ENCODE measurements at places on chromosomes 11 and 22.

DNA sequence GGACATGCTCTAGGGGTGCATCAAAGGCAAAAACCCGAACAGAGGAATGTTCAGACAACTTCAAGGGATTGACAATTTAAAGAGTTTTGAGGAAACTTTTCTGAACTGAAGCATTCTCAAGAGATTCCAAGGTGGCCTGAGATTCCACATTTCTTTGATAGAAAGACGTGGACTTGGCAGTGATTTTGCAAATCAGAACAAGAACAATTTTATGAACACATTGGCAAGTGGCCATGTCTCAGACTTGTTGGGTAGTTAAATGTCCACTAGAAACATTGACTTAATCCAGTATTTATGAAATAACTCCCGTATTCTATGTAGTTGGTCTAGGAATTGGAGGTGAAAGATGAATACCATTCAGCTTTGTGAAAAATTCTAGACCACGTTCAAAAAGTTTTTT, 13.8 kb downstream of the NCAM1 start:
- DNase-seq, result no peak

DNA sequence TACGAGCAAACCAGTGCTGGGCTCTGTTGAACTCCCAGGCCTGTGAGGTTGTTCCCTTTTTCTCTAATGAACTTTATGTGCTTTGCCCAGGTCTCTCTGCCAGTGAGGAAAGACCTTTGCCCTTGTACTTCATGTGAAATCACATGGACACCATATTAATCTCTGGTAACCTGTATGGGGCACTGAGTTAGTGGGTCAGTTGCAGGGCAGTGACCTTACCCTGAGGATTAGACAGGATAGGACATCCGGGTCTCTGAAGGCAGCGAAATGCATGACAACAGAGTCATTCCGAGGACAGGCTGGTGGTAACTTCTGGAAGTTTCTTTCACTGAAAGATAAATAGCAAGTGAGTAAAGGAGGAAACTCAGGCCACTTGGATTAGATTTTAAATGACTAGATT, 93.7 kb downstream of the ZBTB16 start:
- DNase-seq, result no peak

- no peak for DNase-seq
These were observed at the start of gene LGALS12 for GRCh38 chr11:63505857-63506528. TSS of gene LGALS12 (plus strand) at chr11:63506084. CDS start at chr11:63506459, 375 bp downstream.

- no peak for DNase-seq
These were observed 6.0 kb upstream of the MALAT1 start for GRCh38 chr11:65492637-65493366.

DNA sequence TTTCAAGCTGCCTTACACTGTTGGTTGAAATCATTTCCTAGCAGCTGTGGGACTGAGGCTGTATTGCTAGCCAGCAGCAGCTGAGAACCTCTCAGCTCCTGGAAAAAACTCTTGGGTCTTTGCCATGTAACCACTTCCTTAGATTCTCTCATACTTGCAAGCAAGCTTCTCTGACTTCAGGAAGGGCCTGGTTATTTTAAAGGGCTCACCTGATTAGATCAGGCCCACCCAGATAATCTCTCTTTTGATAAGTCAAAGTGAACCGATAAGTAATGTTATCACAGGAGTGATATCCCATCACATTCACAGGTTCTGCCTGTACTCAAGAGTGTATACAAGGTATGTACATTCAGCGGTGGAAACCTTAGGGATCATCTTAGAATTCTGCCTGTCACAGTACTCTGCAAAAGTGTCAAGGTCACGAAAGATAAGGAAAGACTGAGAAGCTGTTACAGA, 7.4 kb upstream of the CLPB start:
- no peak for DNase-seq

- peak; percentile 28 for DNase-seq
These were observed 889 bp upstream of the DMC1 start for GRCh38 chr22:38570779-38571364.

- DNase-seq, result no peak
These were observed 303.6 kb downstream of the SBF2 start for GRCh38 chr11:9990221-9990973.

DNA sequence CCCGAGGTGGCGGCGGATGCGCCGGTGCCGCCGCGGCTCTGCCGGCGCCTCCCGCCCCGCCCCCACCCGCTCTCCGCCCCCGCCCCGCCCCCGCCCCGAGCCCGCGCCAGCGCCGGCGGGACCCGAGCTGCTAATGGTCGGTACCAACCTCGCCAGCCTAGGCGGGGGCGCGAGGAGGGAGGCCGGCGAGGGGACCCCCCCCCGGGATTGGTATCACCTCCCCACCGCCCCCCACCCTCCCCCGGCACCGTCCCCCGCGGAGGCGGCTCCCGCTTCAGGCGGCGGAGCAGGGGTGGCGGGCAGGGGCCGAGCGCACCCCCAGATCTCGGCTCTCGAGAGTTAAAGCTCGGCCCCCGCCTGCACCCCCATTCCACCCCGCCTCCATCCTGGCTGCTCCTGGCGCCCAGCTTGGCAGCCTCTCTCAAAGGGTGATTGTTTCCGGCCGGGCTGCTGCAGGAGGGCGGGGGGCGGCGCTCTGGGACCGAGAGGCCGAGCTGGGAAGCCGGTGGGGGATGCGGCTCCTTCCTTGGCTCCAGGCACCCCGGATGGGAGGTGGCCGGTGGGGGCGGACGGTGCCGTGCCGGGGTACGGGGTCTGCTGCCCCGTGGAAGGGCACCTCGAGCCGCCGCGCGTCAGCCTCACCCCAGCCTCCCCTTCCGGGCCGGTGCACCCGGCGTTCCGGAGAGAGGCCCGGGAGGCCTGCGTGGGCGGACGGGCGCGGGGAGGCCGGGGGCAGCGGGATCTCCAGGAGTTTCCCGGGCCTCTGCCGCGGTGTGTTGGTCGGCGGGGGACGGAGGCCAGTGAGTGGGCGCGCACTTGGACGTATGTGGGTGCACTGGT, at the start of gene B3GAT1:
TSS of gene B3GAT1 (minus strand) at position 40 of the 840 bp plus-strand sequence. CDS start 24,583 bp downstream, outside the sequence.
- DNase-seq, result peak; percentile 65

DNA sequence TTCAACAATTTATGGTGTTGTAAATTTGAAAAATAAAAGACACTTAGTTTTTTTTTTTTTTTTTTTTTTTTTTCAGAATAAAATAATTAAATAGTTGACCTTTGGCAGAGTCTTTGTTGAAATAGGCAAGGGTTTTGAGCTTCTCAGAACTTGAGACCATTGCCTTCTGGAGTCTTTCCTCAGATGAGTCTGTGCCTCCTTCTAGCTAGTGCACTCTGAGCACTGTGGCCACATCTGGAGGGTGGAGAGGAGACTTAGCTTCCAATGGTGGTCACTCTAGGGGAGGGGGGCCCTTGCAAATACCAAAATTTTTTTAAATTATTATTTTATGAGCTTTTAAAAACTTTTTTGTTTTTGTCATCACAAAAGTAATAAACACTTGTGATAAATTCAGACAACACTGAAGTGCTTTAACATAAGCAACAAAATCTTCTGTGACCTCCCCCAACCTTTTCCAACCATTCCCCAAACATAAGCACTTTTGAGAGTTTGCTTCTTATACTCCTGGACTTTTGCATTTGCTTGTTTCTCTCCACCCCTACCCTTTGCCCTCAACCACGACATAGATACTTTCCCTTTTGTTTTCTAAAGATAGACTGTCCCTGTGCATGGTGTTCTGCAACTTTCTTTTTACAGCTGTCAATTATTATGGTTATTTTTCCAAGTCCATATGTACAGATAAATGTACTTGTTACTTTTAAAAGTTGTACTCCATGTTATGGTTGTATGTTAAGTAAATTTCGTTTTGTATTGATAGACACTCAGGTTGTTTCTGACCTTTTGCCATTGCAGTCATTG, 41.1 kb downstream of the BMAL1 start:
- no peak for DNase-seq

- DNase-seq, result no peak
These were observed 41.2 kb downstream of the PARVG start for GRCh38 chr22:44221710-44222475.

Data from nephron progenitor cell (in vitro differentiated cells).